ENCODE measurements at places on chromosomes 4 and X.

- no peak for DNase-seq
These were observed at the start of gene TBC1D9 for GRCh38 chr4:140756319-140757231. Gene TBC1D9 (minus strand): TSS chr4:140756385. CDS start chr4:140756045, 340 bp downstream.

DNA sequence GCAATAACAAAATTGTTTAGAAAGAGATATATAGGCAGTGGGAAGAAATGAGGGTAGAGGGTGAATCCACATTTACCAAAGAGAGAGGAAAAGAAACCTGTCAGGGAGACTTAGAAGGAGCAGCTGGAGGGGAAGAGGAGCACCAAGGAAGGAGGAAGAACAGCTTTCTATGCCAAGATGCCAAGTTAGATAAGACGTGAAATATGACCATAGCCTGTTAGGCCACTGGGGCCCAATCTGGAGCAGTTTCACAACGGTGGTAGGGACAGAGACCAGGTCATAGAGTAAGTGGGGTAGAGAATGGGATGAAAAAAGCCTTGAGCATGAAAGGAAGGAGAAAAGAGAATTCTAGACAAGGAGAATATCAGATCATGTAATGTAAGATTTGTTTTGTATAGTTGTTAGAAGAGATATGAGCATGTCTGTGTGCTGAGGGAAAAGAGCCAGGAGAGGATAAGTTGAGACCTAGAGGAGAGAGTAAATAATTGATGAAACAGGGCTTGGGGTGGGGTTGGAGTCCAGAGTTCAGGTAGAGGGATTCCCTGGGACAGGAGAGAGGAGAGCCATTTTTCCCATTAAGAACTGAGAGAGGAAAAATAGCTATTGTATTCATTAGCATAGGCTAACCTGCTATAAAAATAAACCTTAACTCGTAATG, 4.4 kb upstream of the SOWAHB start:
- no peak for DNase-seq

DNA sequence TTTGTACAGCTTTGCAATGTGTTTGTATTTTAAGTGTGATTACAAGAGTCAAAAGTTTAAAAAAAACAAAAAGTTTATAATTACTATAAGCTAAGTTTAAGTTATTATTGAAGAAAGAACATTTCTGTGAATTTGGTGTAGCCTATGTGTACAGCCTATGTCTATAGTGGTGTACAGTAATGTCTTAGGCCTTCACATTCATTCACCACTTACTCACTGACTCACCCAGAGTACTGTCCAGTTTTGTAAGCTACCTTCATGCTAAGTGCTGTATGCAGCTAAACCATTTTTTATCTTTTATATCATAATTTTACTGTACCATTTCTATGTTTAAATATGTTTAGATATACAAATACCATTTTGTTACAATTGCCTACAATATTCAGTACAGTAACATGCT, 182.3 kb downstream of the RPA4 start:
- no peak for DNase-seq

DNA sequence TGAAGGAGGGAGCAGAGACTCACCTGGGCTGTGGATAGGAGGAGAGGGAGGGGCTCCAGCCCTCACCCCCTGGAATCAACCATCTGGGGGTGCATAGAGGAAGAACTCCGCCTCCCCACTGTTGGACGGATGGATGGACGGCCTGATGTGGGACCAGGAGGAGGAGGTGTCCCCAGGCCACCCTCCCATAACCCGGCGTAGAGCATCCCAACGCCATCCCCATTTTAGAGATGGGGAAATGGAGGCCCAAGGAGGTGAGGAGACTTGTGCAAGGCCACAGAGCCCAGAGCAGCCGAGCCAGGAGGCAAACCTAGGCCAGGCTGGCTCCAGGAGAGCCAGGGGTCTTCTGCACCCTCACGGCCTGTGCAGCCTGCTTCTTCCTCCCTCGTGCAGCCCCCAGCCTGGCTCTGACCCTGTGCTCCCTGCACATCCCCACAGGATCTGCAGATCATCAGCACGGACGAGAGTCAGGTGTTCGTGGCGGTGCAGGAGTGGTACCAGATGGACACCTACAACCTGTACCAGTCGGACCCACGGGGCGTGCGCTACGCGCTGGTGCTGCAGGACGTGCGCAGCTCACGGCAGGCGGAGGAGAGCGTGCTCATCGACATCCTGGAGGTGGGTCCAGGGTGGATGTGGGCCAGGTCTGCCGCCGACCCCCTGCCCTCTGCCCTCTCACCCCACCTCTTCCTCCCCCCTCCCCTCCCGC, 241.0 kb upstream of the PSAPL1 start:
- DNase-seq: no peak

DNA sequence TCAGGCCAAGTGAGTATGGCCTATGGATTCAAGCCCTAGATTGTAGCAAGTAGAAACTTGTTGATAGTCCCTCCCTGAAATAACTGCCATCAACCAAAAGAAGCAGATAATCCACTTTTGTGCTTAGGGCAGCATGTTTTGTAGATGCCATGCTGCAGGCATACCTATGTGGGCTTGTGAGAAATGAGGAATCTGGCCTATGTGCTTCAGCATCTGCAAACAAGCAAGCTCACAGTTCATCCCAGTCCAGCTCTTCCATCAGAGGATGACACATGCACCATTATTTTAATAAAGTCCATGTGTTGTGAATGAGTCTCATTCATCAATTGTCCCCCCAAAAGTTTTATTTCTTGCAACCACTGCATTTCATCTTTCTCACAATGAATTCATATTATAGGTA, 421.9 kb upstream of the DIPK2B start:
- DNase-seq: no peak

DNA sequence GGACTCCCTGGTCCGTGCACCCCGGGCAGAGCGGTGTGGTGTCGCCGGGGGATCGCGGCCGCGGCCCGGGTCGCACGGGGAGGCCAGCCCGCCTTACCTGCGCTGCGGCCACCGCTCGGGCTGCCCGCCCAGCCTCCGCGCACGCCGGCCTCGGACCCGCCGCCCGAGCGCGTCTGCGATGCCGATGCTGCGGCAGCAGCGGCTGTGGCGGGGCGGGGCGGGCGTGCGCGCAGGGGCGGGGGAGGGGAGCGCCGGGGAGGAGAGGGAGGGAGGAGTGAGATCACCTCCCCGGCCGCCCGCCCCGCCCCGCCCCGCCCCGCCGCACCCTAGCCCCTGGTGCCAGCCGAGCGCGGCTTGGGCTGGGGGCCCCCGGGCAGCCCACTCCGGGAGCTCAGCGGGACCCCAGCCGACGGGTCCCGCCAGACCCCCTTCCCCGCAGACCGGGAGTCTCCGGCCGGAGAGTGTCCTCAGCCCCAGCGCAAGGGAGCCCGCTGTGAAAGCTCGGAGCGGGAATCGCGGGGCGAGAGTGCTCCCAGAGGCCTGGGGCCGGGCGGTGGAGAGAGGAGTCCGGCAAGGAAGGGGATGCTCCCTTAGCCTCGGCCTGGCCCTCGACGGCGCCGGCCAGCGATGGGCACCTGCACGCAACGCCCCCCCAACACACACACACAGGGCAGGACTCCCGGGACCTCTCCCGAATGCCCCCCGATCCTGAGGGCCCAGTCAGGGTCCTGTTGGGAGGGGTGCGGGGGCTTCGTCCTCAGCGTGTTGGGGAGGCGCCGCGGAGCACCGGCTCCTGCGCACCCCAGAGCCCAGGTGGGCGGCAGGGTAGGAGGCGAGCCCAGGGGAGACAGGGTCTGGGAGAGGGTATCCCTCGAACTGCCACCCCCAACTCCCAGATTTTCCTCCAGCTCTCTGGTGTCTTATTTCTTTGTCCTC, at the start of gene L1CAM:
Gene L1CAM, minus strand, starts transcription at position 206 of the 936 bp plus-strand sequence. CDS start 10,337 bp downstream, outside the sequence.
- DNase-seq: no peak

DNA sequence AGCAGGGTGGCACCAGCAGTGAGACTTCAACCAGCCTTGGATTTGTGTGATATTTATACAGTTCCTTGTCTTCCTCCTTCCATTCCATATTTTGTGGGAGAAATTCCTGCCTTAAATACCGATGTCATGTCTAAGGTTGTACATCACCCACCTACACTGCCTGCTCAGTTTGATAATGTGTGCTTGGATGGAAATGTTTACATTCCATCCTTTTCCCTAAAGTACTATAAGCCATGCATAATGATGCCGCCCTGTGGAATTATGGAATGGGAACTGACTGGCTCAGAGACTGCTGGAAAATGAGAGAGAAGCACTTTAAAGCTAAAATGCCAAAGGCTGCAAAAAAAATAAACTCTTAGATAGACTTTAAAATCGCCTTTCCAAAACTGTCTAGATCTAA, 11.3 kb upstream of the GLUD2 start:
- no peak for DNase-seq

- no peak for DNase-seq
These were observed 49.0 kb upstream of the TRPC3 start for GRCh38 chr4:122000849-122001248.

DNA sequence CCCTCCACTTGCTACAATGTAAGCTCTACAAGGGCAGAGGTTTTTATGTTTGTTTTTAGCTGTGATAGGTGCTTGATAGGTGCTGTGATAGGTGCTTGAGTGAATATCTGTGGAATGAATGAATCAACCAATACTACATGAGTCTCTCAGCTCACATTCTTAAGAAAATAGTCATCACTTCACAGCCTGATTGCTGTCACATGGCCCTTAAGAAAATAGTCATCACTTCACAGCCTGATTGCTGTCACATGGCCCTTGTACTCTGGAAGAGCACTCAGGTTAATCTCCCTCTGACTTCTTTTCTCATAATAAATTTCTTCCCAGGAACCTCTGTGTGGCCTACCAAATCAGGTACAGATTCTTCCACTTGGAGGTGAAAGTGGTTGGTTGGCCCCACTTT, 335.2 kb downstream of the TENM3 start:
- no peak for DNase-seq

- peak; percentile 1 for DNase-seq
These were observed at the start of gene P2RY10 for GRCh38 chrX:78945186-78945912. Gene P2RY10 (plus strand): TSS chrX:78945391. CDS start chrX:78960521, 15,130 bp downstream.

DNA sequence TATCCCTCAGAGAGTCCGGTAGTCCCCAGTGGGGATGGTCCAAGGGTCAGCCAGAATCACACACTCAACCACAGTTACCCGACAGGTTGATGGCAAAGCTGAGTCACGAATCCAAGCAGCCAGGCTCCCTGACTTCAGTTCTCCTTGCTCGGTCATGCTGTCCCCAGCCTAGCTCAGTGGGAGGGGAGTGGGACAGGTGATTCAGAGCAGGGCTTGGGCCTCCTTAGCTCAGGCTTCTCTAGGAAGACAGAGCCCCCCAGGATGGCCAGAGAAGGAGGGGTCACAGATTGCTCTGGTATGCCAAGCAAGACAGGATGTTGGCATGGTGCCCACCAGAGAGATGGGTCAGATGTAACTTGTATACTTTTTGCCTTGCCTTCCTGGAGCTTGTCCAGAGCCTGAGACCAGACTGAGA, 66.5 kb downstream of the EFNB1 start:
- DNase-seq: no peak

DNA sequence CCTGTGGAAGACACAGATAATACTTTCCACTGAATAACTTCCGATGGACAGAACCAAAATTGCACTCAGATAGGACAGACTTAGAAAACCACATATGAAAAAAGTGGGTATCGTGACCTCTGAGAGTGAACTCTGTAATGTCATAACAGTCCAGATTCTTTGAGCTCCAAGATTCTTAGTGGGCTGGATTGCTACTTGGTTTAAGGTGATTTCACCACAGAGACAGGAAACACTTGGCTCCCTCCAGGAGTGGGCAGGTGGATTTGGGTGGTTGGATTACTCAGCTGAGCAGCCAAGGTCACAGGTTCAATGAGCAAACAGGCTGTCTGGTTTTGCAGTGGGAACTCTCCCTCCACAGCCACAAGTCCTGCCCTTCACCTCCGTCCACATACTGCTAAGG, 126.0 kb downstream of the AFAP1 start:
- DNase-seq: no peak

DNA sequence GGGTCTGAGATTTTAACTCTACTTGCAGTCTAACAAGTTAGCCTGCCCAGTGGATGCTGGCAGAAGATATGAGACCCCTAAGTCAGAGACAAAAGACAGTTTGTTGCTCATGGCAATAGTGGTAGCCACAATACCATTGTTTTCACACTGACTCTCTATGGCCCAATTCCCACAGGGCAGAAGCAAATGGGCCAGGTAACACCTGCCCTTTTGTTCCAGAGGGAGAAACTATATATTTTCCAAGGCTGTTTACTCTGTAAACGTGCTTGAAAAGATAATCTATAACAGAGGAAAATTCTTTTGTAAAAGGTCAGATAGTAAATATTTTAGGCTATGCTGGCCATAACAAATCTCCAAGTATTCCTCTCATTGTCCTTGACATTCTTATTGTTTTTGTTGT, 57.2 kb upstream of the NPNT start:
- DNase-seq: no peak

GRCh38 chr4:159238631-159239030, 135.8 kb downstream of the RAPGEF2 start:
- DNase-seq: no peak

DNA sequence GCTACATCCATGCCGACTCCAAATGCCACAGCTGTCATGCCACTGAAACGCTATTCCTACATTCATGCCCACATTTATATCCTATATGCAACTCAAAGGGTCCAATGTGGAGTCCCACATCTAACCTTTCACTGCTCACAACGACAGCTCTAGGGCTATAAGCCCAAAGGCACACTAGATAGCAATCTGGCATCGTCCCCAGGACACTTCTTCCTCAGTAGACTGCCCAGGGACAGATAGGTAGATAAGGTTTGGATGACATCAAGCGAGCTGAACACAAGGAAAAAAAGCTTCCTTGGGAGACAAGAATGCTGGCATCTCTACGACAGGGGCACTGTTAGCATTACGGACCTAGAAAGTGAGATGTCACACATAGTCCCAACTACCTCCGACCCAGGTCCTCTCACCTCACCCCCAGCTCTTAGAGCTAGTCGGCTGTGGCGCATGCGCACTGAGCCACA, 685 bp downstream of the RAB9B start:
- DNase-seq: no peak

DNA sequence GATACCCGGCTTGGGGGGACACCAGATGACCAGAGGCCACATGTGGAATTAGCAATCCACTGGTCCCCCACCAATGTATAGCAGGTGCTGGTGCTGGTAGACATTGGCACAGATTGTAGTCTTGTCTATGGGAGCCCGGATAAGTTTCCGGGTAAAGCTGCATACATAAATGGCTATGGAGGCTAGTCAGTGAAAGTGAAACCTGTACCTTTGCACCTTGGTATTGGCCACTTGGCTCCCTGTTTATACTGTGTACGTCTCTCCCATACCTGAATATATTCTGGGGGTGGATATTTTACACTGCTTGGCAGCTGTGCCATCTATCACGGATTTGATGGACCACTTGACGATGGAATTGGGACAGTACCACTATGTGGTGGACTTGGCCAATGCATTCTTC, 5.6 kb upstream of the TIGD2 start:
- no peak for DNase-seq

- DNase-seq: peak; percentile 44
These were observed 1.5 kb upstream of the BCOR start for GRCh38 chrX:40099055-40099958.

DNA sequence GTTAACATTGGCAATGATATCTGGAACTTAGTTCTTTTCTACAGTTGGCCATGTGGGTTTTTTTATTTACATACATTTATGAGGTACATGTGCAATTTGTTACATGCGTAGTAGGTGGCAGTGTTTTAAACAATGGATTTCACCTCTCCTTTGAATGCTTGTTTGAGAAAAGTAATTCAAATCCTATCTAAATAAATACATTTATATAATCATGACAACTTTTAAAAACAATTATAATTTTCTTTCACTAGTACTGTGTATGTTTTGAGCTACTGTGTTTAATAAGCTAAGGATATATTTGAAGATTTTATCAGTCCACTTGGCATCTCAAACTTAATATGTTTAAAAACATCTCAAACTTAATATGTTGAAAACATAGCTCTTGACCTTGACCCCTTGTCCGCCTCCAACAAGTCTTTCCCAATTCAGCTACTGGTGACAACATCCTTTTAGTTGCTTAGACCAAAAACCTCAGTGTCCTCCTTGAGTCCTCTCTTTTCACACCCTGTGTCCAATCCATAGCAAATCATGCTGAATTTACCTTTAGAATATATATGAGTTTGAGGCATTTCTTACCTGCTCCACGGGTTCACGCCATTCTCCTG, 14.5 kb downstream of the GUCY1B1 start:
- DNase-seq: no peak

Measured in activated effector memory CD4-positive, alpha-beta T cell treated with Interleukin-2 at 50 U/mL for 16 hours (primary cell).